Activated naive CD4-positive, alpha-beta T cell treated with anti-CD3 and anti-CD28 coated beads for 36 hours (primary cell): ENCODE measurements at places on chromosomes 3 and 15. TPM values are rescaled to one million over a fixed set of nuclear protein-coding genes. Genes with fewer than 3 reads are reported as not detected.

The IQCF5 gene
- total RNA-seq = not detected

The PLCB2 gene
- 55.0 TPM for total RNA-seq

The GOLGA6L7 gene
- not detected for total RNA-seq

The AADACL2 gene
- not detected for total RNA-seq

DNA sequence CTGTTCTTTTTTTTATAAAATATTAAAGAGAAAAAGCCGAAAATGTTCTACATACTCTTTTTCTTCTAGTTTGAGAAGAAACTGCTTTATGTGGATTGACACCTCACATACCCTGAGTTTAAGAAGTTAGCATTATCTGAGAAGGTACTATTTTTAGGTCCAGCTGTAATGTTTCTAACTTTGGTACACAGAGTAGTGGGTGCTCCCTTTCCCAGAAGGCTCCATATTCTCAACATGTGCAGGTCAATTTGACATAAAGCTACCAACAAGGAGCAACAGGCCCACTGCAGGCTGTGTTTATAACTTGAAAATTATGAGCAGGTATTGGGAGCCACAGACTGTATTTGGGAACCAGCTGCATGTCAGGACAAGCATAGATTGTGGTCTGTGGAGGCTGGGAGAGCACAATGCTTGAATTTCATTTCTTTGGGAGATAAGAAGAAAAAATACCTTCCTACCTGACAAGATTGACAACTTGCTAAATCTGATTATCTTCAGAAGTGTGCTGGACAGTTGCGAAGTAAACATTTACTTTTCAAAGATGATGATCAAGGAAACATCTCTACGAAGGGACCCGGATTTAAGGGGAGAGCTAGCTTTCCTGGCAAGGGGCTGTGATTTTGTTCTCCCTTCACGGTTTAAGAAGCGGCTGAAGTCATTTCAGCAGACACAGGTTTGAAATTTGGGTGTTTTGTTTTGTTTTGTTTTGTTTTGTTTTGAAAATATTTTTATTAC lies 57.2 kb downstream of the PPP2R3A start:
- DNase-seq = no peak

DNA sequence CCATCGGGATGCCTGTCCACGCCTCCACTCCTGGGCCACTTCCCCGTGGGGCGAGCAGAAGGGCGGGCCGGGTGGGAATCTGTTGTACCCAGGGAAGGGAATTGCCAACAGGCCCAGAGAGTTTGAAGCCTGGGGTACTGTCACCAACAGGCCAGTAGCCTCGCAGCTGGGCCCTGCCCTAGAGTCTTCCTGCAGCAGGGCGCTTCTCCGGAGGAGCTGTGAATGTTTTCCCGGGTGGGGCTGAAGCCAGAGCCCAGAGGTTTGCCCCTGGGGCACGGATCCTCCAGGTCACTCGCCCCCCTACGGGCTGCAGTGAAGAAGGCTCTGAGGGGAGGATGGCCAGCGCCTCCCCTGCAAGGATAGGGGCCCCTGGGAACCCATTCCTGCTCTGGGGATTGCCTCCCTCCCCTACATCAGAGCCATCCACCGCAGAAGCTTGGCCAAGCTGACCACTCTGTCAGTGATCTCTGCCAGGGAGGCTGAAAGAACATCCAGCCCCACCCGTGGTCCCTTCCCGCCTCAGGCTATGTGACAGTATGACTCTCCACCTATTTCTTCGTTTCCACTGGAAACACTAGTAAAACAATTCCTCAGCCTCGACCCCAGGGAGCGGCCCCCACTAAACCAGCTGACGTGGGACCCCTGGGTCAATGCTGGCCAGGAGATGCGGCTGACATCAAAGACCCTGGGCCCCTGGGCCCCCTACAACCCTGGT lies 16.8 kb downstream of the CIDEC start:
- DNase-seq = no peak

GRCh38 chr15:66126456-66126855 lies 127.1 kb downstream of the MEGF11 start:
- no peak for DNase-seq

GRCh38 chr3:190541008-190541407 lies 27.1 kb downstream of the IL1RAP start:
- DNase-seq = no peak

- no peak for DNase-seq
Observed at GRCh38 chr3:186946756-186947375, 16.5 kb downstream of the ST6GAL1 start.

DNA sequence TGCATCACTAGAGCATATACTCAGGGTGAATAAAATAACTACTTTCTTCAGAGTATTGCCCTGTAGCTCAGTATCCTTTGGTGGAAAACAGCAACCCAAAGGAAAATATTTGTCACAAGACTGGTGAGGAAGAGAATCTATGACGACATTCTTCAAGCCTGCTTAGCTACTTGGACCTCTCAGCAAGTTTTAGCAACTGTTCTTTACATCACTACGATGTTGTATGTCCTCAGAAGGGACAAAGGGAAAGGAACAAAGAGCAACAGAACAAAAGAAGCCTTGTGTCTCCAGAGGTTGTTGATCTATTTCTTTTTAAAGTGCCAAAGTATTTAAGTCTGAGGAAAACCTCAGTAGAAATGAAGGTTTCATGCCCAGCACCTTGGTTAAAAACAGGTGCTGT lies 746.7 kb downstream of the NAALADL2 start:
- DNase-seq = no peak

- no peak for DNase-seq
Observed at GRCh38 chr15:59461521-59461920, 23.5 kb downstream of the FAM81A start.

DNA sequence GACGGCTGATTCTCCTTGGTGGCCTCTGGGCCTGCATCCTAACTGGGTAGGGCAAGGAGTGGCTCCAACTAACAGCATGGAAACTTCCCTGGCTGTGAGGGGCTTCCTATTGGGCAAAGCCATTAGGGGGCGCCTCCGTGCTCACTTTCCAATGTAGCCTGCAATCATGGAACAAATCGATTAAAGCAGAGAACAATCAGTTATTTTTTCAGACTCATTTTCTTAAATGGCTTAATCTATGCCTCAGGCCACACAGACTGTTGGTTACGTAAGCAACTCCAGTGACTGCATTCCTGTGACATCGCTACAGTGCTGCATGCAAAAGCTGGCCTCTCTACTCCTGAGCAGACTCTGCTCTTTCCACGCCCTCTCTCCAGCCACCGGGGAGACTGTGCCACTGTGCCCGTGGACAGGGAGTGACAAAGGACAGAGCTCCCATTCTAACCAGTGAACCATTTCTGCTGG lies 278.9 kb downstream of the KLF13 start:
- peak; percentile 10 for DNase-seq
